GDM1 (cell line): ENCODE measurements at places on chromosomes 1 and 21.

DNA sequence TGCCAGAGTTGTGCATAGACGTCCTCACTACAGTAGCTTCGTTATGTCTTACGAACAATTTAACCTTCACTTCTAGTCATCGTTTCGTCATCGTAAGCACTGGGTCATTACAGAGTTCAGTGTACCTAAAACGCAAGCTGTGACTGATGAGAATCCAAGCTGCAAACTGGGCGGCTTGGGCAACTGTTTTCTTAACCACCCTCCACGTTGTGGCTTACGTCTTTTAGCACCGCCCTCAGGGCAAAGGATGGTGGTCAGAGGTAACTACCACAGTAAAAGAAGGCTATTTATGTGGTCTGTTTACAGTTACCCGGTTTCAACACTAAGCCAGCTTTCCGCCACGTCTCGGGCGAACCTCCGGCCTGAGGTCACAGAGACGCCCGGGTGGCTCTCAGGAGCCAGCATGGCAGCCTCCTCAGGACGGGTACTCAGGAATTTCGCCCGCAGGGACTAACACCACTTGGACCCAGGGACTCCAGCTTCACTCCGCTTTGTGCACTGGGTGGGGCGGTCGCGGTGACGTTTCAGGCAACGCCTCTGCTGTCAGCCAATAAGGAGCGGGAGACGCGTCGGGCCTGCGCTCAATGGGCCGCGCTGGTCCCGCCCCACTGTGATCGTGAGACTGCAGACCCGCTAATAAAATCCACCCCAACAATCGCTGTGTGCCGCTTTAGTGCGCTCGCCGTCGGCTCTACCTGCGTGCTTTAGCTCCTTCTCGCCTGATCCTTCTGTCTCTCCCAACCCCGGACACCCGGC, at the start of gene CTH:
Gene CTH (plus strand): TSS at position 665 of the 756 bp plus-strand sequence. CDS start 148 bp downstream, outside the sequence.
- DNase-seq = peak; percentile 91

GRCh38 chr1:24502709-24503058, at the start of gene RCAN3:
Gene RCAN3, plus strand, starts transcription at chr1:24502836. Its CDS starts 11,537 bp downstream, at chr1:24514373.
- peak; percentile 93 for DNase-seq

DNA sequence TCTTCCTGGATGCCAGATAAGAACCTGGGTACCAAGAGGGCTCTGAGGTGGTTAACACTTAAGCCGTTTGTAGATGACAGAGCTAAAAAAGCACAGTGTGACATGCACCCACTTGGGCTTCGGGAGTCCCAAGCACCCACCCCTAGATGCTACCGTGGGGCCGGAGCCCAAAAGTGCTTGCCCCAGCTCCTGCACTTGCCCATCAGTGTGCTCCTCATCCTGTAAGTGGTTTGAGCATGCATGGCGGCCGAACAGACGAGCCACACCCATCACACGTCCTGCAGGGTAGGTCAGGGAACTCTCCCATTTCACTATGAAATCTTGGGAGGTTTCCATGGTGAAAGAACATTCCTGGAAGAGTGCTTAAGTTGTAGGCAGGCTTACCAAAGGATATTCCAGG, 158.9 kb upstream of the TNR start:
- DNase-seq = no peak

DNA sequence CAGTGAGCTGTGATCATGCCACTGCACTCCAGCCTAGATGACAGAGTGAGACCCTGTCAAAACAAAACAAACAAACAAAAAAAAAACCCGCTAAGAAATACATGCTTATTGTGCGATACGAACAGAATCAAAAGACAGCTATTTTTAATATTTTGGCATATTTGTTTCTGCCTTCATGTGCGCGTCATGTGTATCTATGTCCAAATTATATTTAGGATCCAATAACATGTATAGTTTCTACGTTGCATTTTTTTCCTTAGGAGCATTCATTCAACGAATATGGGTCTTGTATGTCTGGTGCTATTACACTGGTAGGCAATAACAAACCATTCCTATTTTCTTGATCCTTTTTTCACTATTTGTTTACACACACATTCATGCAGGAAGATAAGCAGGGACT, 1.8 kb downstream of the CD46 start:
- no peak for DNase-seq

GRCh38 chr1:21770201-21770600, 12.7 kb downstream of the USP48 start:
- DNase-seq = no peak

GRCh38 chr1:109309347-109309746, 2.5 kb upstream of the MYBPHL start:
- no peak for DNase-seq

DNA sequence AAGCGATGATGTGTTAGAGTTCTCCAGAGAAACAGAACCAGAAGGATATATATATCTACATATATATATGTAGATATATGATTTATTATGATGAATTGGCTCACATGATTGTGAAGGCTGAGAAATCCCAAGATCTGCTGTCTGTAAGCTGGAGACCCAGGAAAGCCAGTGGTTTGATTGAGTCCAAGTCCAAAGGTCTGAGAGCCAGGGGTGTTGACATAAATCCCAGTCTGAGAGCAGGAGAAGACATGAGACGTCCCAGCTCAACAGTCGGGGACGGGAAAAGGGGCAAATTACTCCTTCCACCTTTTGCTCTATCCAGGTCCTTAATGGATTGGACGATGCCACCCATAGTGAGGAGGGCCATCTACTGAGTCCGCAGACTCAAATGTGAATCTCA, 126.6 kb downstream of the PRDM2 start:
- DNase-seq = no peak

DNA sequence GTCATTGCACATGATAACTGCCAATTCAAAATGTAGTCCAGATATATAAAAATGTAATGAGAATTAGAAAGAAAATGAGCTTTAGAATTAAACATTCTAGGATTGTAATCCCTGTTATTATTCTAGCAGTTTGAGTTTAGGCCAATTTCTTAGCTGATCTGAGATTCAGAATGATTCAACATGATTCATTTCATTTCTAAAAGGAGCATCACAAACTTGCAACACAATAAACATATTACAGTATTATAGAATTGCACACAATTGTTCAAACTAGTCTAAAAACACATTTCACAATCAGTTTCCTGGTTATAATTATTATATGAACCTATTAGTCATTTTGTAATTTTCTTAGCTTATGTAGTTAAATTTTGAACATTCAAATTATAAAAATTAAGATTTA, 43.3 kb upstream of the TSHB start:
- no peak for DNase-seq

GRCh38 chr1:113871597-113872113, at the start of gene PTPN22:
Gene PTPN22, minus strand, starts transcription at chr1:113871712.
- DNase-seq = peak; percentile 87

- DNase-seq = no peak
Observed at GRCh38 chr1:48750109-48750508, 26.6 kb downstream of the BEND5 start.

DNA sequence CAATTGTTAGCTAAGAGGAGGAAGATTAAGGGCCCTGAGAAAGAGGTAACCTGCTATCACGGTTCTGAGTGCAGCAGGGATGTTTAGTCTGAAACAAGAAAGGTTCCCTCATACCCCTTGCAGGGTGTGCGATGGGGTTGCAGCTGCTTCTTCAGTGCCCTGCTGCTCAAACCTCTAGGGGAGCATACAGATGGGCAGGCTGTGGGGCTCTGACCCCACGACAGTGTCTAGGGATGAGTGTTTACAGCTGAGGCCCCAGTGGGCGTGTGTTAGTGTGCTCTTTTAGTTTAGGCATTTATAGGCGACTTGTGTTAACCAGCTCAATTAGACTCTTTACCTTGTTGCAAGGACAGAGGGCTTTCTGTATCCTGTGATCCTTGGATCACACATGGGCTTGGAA, 41.3 kb upstream of the PLA2G5 start:
- DNase-seq = no peak

DNA sequence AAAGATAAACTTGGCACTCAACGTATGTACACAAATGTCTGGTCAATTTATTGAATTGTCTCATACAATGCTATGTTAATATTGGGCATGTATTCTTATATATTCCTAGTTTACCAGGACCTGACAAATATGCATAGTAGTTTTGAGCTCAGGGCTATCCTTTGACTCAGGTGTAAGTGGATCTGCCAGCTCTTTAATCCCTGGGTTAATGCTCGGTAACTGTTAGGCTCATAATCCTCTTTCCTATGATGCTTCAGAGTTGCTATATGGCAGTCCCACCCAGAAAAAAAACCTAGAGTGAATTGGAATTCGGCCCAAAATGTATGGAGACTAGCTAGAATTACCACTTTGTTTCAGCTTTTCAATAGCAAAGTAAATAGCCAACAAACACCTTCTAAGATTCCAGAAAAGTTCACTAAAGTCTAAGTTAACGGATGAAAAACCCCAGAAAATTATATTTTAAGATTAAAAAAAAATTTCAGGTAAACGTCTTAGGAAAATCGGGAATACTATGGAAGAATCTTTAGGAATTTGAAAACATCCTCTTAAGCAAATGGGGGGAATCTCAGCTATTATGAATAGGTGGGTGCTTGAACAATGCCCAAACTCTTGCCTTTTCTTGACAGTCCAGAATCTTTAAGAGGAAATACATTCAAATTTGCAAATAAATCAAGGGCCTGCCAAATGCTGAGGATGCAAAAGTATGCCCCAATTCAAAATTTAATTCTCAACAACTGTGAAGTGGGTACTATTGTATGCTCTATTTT, 10.9 kb downstream of the H3-3A start:
- no peak for DNase-seq

DNA sequence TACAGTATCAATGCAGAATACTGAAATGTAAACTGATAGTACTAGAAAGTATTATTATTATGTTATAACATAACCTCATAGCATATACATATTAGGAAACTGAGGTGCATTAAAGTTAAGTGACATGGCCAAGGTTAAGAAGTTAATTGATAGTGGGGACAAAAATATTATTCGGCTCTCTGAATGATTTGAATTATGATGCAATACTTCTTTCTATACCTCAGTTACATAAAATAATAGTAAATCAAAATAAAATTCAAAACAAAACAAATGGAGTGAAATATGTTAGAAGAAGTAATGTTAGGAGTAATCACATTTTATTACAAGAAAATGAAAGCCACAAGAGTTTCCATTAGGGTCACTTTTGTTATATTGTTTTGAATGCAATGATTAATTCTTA, 455.2 kb downstream of the PLA2G4A start:
- DNase-seq = no peak

- DNase-seq = no peak
Observed at GRCh38 chr1:156498432-156499193, 2.0 kb downstream of the MEF2D start.

GRCh38 chr1:205746757-205747412, 3.1 kb downstream of the NUCKS1 start:
- DNase-seq = no peak

- DNase-seq = no peak
Observed at GRCh38 chr21:38897532-38898421, 92.0 kb downstream of the ETS2 start.

GRCh38 chr1:218869276-218869675, 304.4 kb upstream of the LYPLAL1 start:
- no peak for DNase-seq

DNA sequence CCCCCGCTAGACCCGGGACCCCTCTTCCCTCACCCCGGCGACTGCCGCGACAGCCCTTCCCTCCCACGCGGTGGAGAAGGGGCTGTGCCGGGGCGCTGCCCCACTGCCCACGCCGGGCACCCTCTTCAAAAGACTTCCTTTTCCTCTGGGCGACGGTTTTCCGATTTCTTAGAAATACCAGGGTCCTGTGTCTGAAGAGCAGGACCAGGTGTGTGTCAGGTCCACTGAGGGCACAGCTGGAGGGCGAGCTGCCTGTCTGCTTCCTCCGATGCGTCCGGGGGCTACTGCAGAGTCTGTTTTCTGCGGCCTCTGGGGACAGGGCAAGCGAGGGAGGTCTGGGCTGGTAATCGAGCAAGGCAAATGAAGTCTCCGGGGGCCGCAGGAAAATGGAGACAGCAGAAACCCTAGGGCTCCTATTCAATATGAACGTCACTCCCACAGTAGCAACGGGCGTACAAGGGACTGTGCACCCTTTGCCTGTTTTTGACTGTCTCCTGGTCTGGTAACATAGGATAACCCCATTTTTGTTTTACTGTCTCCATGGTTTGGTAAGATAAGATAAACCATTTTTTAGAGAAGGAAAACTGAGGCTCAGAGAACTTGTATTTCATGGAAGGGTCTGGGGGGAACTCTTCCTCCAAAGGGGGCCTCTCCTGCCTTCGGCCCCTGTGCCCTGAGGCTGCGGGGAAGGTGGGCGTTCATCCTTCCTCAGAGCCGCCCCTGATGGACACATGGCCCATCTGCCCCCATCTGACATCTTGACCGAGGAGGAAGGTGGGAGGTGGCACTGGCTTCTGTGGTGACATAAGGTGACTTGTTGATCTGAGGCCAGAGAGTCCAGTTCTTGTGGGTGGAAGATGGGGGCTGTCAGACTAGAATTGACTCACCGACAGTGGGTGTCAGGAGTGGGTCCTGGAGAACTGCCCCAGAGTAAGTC, 970 bp downstream of the TNFRSF1B start:
- no peak for DNase-seq

- no peak for DNase-seq
Observed at GRCh38 chr1:169867012-169867675, 26.6 kb downstream of the SCYL3 start.

DNA sequence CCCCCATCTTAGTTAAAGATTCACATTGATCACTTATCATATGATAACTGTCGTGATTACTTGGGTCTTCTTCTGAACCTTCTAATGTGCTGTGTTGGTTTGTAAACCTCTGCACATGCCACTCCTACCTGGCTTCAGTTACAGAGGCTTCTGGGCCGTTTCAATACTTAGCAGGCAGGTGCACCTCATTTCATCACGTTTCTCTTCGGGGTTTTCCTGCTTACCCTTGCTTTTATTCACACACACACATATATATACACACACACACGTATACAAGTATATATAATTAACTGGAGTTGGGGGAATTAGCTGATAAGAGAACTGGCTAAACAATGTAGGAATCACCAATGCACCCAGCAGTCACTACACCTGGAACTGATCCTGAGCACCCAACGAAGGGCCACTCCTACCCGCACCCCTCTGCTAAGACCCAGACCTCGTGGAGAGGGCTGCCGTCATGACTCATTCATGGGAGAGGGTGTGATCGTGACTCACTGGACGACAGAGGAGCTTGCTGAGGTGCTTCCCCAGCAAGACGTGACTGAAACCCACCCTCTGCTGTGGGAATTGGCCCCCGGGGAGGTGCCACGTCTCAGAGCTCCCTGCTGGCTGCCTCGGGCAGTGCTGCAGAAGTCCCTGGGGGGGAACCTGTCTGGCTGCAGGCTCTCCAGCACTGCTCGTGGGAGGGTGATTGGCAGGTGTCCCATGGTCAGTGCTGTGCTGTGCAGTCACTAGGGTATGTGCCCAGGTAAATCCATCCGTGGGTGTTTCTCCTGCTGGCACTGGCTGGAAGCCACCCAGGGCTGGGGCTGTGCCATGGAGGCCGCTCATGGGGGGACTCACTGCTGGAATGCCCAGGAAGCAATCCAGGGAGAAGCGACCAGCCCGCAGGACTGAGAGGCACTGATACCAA, 166.6 kb downstream of the DYRK1A start:
- no peak for DNase-seq
